Stimulated activated CD4-positive, alpha-beta T cell treated with anti-CD3 and anti-CD28 coated beads, Interleukin-2, amount 100 ng/mL, for 48 hours (primary cell): ENCODE measurements at places on chromosomes 4 and X.

DNA sequence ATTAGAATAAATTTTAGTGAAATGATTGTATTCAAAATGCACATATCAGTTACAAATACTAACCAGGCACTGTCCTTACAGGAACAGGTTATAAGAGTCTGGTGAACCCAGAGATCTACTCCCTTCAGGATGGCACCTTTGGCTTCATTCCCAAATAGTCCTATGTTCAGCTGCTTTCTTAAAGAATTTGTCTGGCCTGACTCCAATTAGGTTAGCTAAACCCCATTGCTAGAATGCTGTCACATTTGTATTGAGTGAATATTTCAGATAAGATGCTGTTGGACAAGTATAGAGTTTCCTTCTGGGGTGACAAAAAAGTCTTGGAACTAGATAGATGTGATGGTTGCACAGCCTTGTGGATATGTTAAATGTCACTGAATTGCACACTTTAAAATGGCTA lies 69.4 kb downstream of the EFHC2 start:
- DNase-seq = no peak

DNA sequence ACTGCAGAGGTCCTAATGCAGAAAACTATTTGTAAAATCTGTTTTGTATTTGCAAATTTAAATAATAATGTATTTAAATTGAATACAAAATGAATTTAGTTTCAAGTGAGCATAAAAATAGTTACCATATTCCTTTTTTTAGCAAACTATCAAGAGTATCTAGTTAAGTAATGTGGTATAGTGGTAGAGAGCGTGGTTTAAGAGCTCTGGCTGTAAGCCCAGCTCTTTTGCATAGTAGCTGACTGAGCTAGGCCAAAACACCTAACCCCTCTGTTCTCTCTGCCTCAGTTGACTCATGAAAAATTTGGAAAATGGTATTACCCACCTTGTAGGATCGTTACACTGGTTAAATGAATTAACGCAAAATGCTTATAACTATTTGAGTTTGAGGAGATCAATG lies 18.1 kb upstream of the ADAD1 start:
- DNase-seq = no peak

DNA sequence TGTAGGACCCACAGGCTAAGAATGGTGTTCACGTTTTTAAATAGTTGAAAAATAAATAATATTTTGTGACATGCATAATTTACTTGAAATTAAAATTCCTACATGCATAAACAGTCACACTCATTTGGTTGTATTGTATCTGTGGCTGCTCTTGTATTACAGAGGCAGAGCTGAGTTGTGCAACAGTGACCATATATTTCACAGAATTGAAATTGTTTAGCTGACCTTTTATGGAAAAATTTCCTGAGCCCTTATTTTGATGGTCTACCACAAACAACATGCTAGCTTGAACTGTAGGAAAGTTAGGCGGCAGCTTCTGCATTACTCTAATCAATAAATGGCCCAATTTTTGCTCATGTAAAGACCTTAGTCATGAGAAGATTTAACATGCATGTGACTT lies 633.4 kb upstream of the AADAT start:
- DNase-seq = no peak

- no peak for DNase-seq
Observed at GRCh38 chrX:97907791-97908190, 1024.1 kb downstream of the RPA4 start.

- no peak for DNase-seq
Observed at GRCh38 chrX:83529950-83530349, 21.9 kb downstream of the POU3F4 start.

GRCh38 chr4:94889523-94889922 lies 131.8 kb downstream of the BMPR1B start:
- DNase-seq = no peak
